ENCODE measurements at places on chromosomes 3 and 15. TPM values are rescaled to one million over a fixed set of nuclear protein-coding genes. Genes with fewer than 3 reads are reported as not detected.

Gene SOX14
- total RNA-seq = 0.39 TPM

Gene CHRNB4
- total RNA-seq = 0.33 TPM

DNA sequence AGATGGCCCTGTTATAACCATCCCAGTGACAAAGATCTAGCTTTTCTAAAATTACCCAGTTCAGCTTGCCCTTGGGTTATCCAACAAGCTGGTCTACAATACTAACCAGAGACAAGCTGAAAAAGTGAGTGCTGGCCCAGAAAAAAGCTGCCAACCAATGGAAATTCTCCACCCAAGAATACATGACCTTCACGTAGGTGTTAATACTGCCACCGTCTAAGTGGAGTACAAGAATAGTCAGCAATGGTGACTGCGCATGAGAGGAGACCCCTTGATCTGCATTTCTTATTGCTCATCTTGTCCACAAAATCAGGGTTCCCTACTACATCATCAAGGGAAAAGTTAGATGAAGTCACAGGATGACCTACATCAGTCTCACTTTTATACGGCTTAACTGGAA, 15.8 kb upstream of the PLCH1 start:
- H3K36me3 ChIP-seq = peaks cover 3% of the 10 kb centered on the region
- DNase-seq = no peak
- H3K27me3 ChIP-seq = no peaks in the 10 kb centered on the region
- H3K4me3 ChIP-seq = no peak overlapping the region

DNA sequence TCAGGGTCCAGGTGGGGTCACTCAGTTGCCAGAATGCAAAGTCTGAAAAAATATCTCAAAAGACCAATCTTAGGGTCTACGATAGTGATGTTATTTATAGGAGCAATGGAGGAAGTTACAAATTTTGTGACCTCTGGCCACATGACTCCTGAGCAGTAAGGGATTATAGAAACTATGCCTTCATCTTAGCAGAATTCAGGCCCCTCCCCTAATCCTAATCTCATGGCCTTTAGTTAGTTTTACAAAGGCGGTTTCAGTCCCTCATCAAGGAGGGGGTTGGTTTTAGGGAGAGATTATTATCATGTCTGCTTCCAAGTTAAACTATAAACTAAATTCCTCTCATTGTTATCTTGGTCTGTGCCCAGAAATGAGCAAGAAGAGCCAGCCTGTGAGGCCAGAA, 5.9 kb upstream of the DCP1A start:
- H3K27ac ChIP-seq = no peak overlapping the region
- peaks cover 3% of the 10 kb centered on the region for H3K4me1 ChIP-seq
- no peak overlapping the region for H3K4me3 ChIP-seq
- no peak for DNase-seq

Gene STARD9
- 26.2 TPM for total RNA-seq

Gene PDHB
- total RNA-seq = 109 TPM

DNA sequence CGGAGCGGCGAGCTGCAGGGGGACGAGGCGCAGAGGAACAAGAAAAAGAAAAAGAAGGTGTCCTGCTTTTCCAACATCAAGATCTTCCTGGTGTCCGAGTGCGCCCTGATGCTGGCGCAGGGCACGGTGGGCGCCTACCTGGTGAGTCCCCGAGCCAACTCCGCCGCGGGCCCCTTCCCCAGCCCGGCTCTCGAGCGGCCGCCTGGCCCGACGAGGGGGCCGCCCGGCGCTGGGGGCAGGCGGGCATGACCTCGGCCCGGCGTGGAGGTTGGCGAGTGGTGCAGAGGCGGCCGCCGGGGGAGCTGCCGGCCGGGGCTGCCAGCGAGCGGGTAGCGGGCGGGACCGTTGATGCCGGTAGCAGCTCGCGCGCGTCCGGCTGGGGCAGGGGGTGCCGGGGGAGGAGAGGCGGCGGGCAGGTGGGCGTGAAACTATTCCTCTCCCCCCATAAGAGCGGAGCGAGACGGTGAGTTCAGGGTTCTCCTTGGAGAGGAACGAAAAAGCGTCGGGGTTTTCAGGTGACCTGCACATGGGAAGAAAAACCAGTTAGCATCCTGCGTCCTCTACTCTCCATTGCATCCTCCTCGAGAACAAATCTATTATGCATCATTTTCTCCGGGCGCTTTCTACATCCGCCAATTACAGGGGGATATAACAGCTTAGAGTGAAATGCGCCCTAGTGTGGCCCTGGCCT, 585 bp downstream of the SLCO3A1 start:
- H3K4me3 ChIP-seq = peak overlapping the region; percentile 30
- peaks cover 2% of the 10 kb centered on the region for H3K27me3 ChIP-seq
- no peak overlapping the region for H3K27ac ChIP-seq

GRCh38 chr3:126501736-126502135, 15.8 kb downstream of the UROC1 start:
- H3K36me3 ChIP-seq = no peaks in the 10 kb centered on the region
- no peak overlapping the region for H3K27ac ChIP-seq

Gene TICRR
- total RNA-seq = 3.3 TPM

Gene COL6A6
- total RNA-seq = 2.2 TPM

Gene ZNF385D
- total RNA-seq = 6.2 TPM

GRCh38 chr3:31300456-31301443, 232.0 kb upstream of the STT3B start:
- no peak overlapping the region for H3K4me3 ChIP-seq
- no peak overlapping the region for H3K27ac ChIP-seq
- no peak for DNase-seq

DNA sequence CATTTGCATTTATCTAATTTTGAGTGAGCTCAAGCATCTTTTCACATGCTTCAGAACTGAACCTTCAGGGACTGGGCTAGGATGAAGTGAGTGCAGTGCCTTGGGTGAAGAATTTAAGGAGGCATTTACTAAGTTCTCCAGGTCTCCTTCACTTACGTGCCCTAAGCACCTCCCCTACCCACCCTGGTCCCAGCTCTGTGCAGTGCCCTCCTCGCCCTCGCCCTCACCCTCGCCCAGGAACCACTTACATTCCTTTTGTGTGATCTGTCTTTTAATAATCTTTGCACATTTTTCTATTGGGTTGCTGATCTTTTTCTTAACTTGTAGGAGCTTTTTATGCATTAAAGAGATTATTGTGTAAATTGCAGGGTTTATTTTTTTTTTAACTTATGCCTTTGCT, 322.6 kb downstream of the THSD4 start:
- no peak overlapping the region for H3K4me3 ChIP-seq
- no peaks in the 10 kb centered on the region for H3K36me3 ChIP-seq
- no peak overlapping the region for H3K27ac ChIP-seq
- DNase-seq = no peak

Gene SH2D7
- total RNA-seq = not detected

GRCh38 chr3:75035146-75035545, 420.7 kb upstream of the CNTN3 start:
- no peak overlapping the region for H3K27ac ChIP-seq
- no peaks in the 10 kb centered on the region for H3K27me3 ChIP-seq
- no peak overlapping the region for H3K4me3 ChIP-seq
- H3K36me3 ChIP-seq = no peaks in the 10 kb centered on the region
- no peak for DNase-seq

DNA sequence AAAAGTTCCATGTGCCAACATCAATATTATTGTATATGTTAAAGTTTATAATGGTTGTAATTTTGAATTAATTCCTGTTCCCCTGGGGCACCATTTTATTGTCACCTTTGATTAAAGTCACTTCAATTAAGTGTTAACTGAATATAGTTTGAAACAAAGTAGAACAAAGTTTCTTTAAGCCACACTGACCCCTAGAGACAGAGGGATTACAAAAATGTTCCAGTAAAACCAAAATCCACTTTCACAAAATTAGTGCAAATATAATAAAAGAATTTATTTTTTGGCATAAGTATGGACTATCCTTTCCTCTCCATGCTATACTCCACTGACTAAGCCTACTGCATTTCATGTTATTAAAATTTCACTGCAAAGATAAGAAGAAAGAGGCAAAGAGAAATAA, 123.9 kb downstream of the ZMAT3 start:
- DNase-seq = no peak
- H3K27ac ChIP-seq = no peak overlapping the region
- no peak overlapping the region for H3K4me3 ChIP-seq
- no peaks in the 10 kb centered on the region for H3K36me3 ChIP-seq
- H3K4me1 ChIP-seq = no peaks in the 10 kb centered on the region
- H3K27me3 ChIP-seq = no peaks in the 10 kb centered on the region

Gene CLPX
- total RNA-seq = 55.2 TPM

DNA sequence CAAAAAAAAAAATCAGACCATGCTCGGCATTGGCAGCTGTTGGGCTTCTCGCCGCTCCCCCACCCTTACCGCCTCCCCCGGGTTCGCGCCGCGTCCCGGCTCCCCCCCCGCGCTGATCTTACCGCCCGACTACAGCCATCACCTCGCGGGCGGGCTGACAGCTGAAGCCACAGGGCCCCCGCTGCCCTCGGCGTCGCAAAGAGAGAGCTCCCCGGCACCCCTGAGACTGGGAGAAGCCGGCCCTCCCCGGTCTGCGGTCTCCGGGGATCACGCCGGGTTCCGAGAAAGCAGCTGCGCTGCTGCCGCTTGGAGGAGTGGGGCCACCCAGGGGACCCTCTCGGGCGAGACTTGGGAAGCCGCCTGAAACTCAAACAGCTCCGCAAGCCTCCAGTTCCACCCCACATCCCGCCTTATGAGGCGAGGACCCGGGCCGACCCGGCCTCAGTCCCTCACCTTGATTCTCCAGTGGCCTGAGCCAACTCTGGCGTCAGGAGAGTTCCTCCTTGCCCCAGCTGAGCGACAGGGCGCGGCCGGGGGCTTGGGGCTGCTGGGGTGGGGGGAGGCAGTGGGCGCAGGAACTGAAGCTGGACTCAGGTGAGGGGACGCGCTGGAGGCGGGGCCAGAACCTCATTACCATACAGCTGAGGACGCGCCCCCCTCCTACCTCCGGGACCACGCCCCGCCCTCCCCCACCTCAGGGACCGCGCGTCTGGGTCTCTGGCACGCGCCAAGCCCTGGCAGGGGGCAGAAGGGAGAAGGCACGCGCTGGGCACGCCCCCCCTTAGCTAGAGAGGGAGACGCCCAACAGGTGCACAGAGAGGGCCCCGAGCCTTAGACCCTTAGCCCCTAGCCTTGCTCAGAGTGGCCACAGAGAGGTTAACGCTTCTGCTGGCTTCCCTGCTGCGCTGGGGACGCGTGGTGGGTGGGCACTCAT, 1.0 kb upstream of the DLL4 start:
- peak overlapping the region; percentile 41 for H3K4me3 ChIP-seq
- H3K36me3 ChIP-seq = no peaks in the 10 kb centered on the region
- no peak overlapping the region for H3K27ac ChIP-seq
- H3K4me1 ChIP-seq = peaks cover 75% of the 10 kb centered on the region
- DNase-seq = no peak

GRCh38 chr15:75030023-75030413, 6.6 kb downstream of the PPCDC start:
- DNase-seq = peak; percentile 64
- no peak overlapping the region for H3K4me3 ChIP-seq
- peak overlapping the region; percentile 8 for H3K27ac ChIP-seq
- peaks cover 24% of the 10 kb centered on the region for H3K4me1 ChIP-seq
- H3K27me3 ChIP-seq = no peaks in the 10 kb centered on the region

Gene ATP13A5
- 1.5 TPM for total RNA-seq

DNA sequence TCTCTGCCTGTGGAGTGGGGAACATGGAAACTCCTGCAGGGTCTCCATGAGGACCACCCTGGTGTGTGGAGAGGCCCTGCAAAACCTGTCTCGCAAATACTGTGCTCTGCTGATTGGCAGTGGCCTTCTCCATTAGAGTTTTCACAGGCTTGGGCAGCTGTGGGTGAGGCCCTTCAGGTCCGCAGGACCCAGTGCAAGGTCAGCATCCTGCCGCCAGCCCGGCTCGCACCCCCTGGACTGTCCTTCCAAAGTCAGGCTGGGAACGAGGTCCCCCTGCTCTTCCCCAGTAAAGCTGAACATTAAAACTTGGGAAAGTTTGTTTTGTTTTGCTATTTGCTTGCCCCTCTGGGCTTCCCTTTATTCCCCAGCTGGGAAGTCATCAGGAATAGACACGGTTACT, 85.0 kb upstream of the PLXNA1 start:
- H3K27ac ChIP-seq = no peak overlapping the region
- H3K4me3 ChIP-seq = no peak overlapping the region
- DNase-seq = no peak
- H3K36me3 ChIP-seq = no peaks in the 10 kb centered on the region

DNA sequence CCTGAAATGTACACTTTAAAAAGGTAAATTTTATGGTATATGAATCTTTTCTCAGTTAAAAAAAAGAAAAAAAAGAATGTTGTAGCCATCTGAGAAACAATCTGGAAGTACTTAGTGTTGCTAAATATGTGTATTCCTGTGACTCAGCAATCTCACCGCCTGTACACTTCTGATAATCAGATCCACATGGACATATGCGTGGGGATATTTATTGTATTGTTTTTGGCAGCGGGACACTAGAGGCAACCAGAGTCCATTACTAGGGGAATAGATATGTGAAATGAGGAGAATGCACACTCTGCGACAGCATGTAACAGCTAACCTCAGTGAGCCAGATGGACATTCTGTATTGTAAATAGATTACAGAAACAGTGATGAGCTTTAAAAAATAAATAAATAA, 65.4 kb downstream of the AQP9 start:
- no peak overlapping the region for H3K27ac ChIP-seq
- H3K4me1 ChIP-seq = no peaks in the 10 kb centered on the region
- DNase-seq = no peak
- H3K4me3 ChIP-seq = no peak overlapping the region
- no peaks in the 10 kb centered on the region for H3K36me3 ChIP-seq

DNA sequence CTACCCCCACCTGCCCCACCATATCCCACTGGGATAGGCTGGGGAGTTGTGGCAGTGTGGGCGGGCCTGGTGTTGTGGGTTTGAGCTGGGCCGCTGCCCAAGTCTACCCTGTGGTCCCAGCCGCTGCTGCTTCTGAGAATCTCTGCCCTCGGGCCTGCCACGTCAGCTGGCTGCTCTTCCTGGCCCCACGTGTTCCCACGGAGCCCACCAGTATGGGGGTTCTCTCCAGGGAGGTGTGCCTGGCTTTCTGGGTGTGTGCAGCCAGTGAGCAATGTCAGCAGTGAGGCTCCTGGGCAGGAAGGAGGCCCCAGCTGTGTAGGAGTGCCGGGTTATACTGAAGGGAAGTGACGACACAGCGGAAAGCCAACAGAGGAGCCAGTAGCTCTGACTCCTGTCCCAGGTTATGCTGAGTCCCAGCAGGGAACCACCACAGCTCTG, 10.5 kb downstream of the GNAI2 start:
- peak overlapping the region; percentile 45 for H3K4me3 ChIP-seq
- H3K27me3 ChIP-seq = no peaks in the 10 kb centered on the region
- H3K36me3 ChIP-seq = peaks cover 73% of the 10 kb centered on the region
- H3K27ac ChIP-seq = peak overlapping the region; percentile 94

Gene ERC2
- total RNA-seq = 51.3 TPM

GRCh38 chr3:71120012-71120411, 463.5 kb downstream of the FOXP1 start:
- H3K4me1 ChIP-seq = no peaks in the 10 kb centered on the region
- no peak overlapping the region for H3K4me3 ChIP-seq

GRCh38 chr3:143697975-143698374, 150.3 kb downstream of the SLC9A9 start:
- H3K36me3 ChIP-seq = no peaks in the 10 kb centered on the region
- H3K4me1 ChIP-seq = peaks cover 8% of the 10 kb centered on the region
- H3K4me3 ChIP-seq = no peak overlapping the region
- H3K27me3 ChIP-seq = no peaks in the 10 kb centered on the region

Gene RBP2
- total RNA-seq = not detected

Gene GPR160
- 0.61 TPM for total RNA-seq

Gene GCSAM
- total RNA-seq = 0.17 TPM

GRCh38 chr3:108305484-108306172, 9.3 kb downstream of the HHLA2 start:
- no peaks in the 10 kb centered on the region for H3K27me3 ChIP-seq
- no peak overlapping the region for H3K4me3 ChIP-seq
- no peak overlapping the region for H3K27ac ChIP-seq
- H3K4me1 ChIP-seq = no peaks in the 10 kb centered on the region

All from spinal cord (tissue), 10 donors.